Daoy (cell line): ENCODE measurements at places on chromosomes 2 and 18. TPM values are rescaled to one million over a fixed set of nuclear protein-coding genes. Genes with fewer than 3 reads are reported as not detected.

- peak; percentile 64 for DNase-seq
Observed at GRCh38 chr2:241950413-241951315, 81.1 kb downstream of the RTP5 start.

DNA sequence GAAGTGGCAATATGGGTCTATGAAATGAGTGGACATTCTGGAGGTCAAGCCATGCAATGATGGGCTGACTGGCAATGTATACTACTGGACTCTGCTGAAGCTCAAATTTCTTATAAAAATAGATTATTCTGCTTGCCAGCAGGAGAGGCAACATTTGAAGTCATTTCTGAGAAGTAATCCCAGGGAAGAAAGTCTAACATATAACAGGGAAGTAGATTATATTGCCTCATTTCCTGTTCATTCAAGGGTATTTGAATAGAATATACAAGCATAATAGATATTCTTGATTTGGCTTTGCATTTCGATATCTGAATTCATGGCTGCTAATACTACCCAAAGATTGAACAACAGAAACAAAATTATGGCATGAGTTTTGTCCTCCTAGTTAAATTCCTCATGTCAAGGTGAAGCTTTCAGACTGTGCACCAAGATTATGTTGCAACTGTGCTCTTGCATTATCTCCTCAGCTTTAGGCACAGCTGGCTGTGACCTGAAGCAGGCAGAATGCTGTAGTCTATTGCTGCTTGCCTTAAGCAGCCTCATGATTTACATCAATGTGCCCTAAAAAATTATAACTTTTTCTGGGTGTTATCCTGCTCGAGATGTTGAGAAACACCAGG, 13.3 kb upstream of the TMX3 start:
- DNase-seq, result no peak

DNA sequence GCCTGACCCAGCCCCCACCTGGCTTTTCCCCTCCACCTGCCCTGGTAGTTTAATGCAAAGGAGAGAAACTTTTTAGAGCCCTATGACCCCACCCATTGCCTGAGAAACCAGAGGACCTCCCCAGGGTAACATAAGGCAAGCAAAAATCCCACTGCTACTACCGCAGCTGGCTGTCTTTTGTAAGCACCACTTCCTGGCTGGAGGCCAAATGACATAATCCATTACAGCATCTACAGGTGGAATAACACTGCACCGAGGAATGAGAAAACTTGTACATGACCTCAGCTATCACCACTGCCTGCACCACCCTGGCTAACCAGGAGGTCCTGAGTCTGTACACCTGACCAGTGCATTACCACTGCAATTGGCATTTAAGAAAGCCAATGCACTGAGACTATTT, 149.6 kb upstream of the GALNT5 start:
- peak; percentile 15 for DNase-seq

GRCh38 chr2:187900021-187900420, 345.8 kb upstream of the TFPI start:
- no peak for DNase-seq

- DNase-seq, result no peak
Observed at GRCh38 chr2:30729031-30729430, 78.2 kb downstream of the CAPN13 start.

GRCh38 chr18:59455728-59456276, 96.7 kb upstream of the LMAN1 start:
- DNase-seq, result no peak

DNA sequence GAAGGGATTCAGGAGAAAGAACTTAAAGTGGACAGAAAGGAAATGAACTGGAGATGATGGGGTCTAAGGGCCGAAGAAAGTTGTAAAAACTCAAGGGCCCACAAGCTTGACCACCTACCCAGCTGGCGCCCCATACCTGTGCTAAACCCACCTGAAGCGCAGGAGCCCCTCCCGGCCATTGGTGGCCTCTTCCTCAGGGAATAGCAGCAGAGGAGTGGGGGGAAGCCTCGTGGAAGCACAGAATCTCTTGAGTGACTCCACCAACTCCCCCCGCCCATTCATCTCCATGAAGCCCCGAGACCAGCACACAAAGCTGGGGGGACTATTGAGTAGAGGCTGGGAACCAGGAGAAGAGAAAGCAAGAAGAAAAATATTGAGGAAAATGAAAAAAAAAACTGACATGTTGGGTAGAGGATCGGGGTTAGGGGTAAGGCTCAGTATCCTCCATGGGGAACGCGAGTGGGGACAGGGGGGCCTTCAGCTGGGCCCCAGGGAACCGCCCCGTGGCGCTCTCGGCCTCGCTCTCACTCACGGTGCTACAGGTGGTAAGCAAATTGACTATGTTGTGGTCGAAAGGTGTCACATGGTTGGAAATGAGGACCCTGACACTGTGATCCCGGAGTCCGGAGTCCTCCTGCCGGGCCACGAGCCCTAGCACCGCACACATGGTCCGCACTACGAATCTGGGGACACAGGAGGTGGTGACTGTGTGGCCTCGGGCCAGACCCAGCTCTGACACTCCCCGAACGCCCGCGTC, 728 bp downstream of the AUP1 start:
- no peak for DNase-seq

DNA sequence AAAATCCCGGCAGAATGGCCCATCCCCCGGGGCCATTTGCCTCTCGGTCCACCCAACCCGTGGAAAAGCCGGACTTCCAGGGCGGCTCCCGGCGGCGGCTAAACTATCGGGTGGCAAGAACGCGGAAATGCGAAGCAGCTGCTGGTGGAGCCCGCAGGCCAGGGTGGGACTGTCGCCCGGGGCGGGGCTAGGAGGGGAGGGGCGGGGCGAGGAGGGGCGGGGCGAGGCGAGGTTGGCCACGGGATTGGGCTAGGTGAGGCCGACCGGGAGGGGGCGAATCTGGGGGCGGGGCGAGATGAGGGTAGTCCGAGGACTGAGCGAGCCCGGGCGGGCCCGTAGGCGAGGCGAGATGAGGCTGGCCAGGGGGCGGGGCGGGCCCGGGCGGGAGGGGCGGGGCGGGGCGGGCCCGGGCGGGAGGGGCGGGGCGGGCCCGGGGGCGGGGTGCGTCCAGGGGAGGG, 315 bp upstream of the SLC66A3 start:
- DNase-seq, result peak; percentile 98

GRCh38 chr2:127811397-127812321, 688 bp upstream of the WDR33 start:
- DNase-seq, result no peak

DNA sequence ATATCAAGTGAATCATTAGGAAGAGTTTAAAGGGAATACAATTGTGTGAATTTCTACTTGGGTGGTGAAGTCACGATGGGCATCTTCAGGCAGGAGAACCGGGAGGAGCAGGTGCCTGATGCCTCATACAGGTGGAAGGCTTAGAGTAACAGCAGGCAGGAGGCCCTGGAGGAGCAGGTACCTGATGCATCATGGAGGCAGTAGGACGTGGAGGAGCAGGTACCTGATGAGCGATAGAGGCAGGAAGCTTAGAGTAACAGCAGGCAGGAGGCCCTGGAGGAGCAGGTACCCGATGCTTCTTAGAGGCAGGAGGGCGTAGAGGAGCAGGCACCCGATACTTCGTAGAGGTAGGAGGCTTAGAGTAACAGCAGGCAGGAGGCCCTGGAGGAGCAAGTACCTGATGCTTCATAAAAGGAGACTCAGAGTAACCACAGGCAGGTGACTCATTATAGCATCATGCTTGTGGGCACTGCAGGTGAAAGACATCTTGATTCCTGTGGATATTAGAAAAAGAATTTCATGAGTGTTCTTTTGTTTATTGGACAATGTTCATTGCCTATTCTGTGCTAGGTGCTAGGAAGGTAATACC, 133.9 kb downstream of the ATP9B start:
- peak; percentile 49 for DNase-seq

GRCh38 chr18:48296581-48296980, 112.6 kb downstream of the ZBTB7C start:
- DNase-seq, result no peak

DNA sequence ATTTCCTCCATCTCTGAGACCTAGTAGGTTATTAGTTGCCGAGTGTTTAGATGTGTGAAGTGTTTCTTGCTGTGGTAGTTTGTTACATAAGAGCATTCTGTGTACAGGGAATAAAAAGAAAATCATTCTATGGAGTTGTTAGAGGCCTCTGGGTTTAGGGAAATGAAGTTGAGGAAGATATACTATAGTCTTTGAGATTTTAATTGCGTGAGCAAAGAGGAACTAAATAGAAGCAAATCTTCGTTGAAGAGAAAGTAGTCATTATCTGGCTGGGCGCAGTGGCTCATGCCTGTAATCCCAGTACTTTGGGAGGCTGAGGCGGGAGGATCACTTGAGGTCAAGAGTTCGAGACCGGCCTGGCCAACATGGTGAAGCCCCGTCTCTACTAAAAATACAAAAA, 19.0 kb downstream of the USP39 start:
- no peak for DNase-seq

- DNase-seq, result no peak
Observed at GRCh38 chr2:68742626-68743415, 8.2 kb downstream of the ARHGAP25 start.

- no peak for DNase-seq
Observed at GRCh38 chr2:75389271-75389670, 171.5 kb downstream of the EVA1A start.

- DNase-seq, result no peak
Observed at GRCh38 chr18:70558371-70558770, 269.5 kb downstream of the SOCS6 start.

Gene PTPRN
- 0.21 and 1.3 TPM in 2 replicates for total RNA-seq

Gene ASXL3
- total RNA-seq, result 0.18 and 0.29 TPM in 2 replicates

Gene KCNS3
- 6.2 and 9.7 TPM in 2 replicates for total RNA-seq

Gene SCN9A
- 0.29 and 0.54 TPM in 2 replicates for total RNA-seq

Gene ANKRD44
- 5.8 and 7.4 TPM in 2 replicates for total RNA-seq

Gene AP1S3
- total RNA-seq, result 15.0 and 20.0 TPM in 2 replicates
